Esophagus mucosa (tissue), 1 donor: ENCODE measurements at places on chromosomes 2 and 18. TPM values are rescaled to one million over a fixed set of nuclear protein-coding genes. Genes with fewer than 3 reads are reported as not detected.

GRCh38 chr2:223856584-223856983 lies 19.2 kb upstream of the AP1S3 start:
- no peak for ATAC-seq

GRCh38 chr2:40240070-40240469 lies 211.8 kb downstream of the SLC8A1 start:
- ATAC-seq: peak; percentile 33

GRCh38 chr18:43181711-43182110 lies 66.2 kb upstream of the RIT2 start:
- no peak for ATAC-seq

- no peak for ATAC-seq
Measured at GRCh38 chr2:172878260-172878659, 142.6 kb downstream of the RAPGEF4 start.

- ATAC-seq: no peak
Measured at GRCh38 chr2:202821206-202822160, 50.1 kb downstream of the ICA1L start.

- ATAC-seq: peak; percentile 83
Measured at GRCh38 chr2:28621172-28622100, 125.6 kb downstream of the PLB1 start.

CCDC141 gene
- 0.28 TPM for total RNA-seq

GKN2 gene
- not detected for total RNA-seq

METTL5 gene
- total RNA-seq: 41.2 TPM

PLCL1 gene
- total RNA-seq: 0.20 TPM

SNRNP27 gene
- 14.7 TPM for total RNA-seq

FBXO15 gene
- total RNA-seq: 0.76 TPM
